KG1 (cell line): ENCODE measurements at places on chromosomes 2 and 18.

GRCh38 chr2:142786918-142787702 lies 90.4 kb upstream of the KYNU start:
- DNase-seq = no peak

DNA sequence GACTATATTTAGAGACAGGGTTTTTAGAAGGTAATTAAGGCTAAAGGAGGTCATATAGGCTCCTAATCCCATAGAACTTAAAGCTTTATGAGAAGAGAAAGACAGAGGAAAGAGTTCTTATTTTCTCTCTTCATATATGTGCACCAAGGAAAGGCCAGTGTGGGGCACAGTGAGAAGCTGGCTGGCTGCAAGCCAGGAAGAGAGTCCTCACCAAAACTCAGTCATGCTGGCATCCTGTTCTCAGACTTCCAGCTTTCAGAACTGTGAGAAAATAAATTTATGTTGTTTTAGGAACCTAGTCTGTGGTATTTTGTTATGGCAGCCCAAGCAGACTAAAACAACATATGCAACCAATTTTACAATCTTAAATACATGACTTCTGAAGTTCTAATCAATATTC lies 31.5 kb upstream of the ATIC start:
- no peak for DNase-seq

GRCh38 chr2:150392614-150393013 lies 94.9 kb downstream of the RND3 start:
- DNase-seq = no peak

DNA sequence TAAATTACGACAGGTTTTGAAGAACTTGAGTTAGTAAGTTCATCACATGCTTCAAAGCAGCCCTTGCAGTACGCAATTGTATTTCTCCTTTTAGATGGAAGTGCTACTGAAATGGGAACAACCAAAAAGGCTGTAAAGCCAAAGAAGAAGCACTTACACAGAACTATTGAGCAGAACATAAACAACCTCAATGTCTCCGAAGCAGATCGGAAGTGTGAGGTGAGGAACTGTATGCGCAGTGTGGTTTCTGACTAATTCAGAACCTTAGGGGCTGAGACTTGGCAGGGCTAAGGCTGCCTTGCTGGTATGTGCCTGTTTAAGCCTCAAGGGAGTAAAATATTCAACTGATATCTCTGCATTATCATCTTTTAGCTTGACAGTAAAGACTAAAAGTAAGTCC lies 8.4 kb downstream of the NCAPH start:
- DNase-seq = no peak

GRCh38 chr2:122191331-122191730 lies 435.9 kb downstream of the TSN start:
- DNase-seq = no peak

DNA sequence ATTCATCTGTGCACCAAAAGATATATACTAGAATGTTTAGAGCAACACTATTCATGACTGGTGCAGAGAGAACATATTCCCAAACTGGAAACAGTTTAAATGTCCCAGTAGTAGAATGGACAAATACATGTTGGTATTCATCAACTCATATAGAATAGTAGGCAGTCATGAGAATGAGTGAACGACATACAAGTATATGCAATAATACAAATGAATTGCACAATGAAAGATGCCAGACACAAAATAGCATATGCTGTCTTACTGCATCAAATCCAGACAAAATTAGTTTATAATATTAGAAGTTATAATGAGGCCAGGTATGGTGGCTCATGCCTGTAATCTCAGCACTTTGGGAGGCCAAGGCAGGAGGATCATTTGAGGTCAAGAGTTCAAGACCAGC lies 8.3 kb upstream of the PRKAG3 start:
- DNase-seq = no peak

DNA sequence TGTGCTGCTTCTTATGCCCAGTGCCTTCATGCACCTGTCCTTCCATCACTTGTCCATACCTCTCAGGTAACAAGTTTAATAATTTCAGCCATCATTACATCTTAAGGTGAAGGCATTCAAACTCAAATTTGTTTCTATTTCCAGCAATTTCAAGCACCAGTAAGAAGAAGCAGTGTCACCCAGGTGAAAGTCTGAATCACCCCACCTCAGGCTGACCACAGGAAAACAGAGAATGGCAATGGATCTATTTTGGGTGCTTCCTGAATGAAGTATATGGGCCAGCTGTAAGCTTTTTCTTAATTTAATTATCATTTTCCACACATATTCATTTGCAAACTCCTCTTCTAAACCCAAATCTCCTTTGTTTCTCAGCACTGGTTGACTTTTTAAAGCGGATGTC lies 372.7 kb upstream of the SOX11 start:
- DNase-seq = no peak
